ENCODE measurements at places on chromosomes 7 and 10. TPM values are rescaled to one million over a fixed set of nuclear protein-coding genes. Genes with fewer than 3 reads are reported as not detected.

DNA sequence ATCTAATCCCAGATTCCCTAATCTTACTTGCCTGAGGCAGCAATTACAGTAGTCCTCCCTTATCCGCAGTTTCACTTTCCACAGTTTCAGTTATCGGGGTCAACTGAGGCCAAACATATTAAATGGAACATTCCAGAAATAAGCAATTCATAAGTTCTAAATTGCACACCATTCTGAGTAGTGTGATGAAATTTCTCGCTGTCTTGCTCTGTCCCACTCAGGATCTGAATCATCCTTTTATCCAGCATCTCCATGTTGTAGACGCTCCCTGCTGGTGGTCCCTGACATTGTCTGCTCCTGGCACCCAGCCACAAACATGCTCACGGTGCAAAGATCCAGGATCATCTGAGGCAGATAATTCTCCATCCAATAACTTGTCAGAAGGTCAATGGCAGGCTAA, 128.7 kb upstream of the CXCL12 start:
- no peaks in the 10 kb centered on the region for H3K4me1 ChIP-seq
- no peaks in the 10 kb centered on the region for H3K36me3 ChIP-seq
- H3K27me3 ChIP-seq = no peaks in the 10 kb centered on the region

- no peaks in the 10 kb centered on the region for H3K36me3 ChIP-seq
- peaks cover 5% of the 10 kb centered on the region for H3K4me1 ChIP-seq
- no peak overlapping the region for H3K4me3 ChIP-seq
- H3K27ac ChIP-seq = no peak overlapping the region
Observed at GRCh38 chr7:26760501-26760900, 103.9 kb downstream of the SKAP2 start.

DNA sequence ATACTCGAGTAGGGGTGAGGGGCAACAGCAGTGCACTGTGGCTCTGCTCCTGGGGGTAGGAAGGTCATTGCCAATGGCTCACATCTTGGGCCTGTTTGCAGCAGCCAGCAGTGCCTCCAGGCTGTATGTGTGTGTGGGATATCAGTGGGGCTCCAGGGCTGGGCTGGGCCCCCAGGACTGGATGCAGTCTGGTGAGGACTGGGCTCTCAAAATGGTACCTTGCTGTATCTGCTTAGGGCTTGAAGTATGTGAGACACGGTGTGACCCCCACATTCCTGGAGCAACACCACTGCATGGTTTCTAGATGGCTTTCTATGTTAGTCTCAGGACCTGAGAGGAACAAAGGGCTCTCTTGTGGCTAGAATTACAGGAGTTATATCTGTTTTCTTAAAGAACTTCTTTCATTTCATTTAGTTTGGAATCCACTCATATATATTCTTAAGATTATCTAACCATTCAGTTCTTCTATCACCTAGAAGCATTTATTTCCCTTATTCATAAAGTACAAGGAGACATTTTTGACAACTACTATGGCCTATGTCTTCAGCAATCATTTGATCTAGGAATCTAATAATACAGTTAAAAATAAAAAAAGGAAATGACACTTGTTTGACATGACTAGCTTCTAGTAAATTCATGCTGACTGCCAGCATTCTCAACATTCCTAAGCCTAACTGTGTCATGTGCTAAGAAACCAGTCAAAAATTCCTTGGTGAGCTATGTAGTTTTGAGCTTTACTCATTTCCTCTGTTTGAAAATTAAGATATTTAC, 443.2 kb upstream of the SEMA3A start:
- H3K27me3 ChIP-seq = no peaks in the 10 kb centered on the region
- H3K36me3 ChIP-seq = peaks cover 7% of the 10 kb centered on the region
- no peaks in the 10 kb centered on the region for H3K4me1 ChIP-seq
- H3K27ac ChIP-seq = peak overlapping the region; percentile 67
- DNase-seq = no peak

- H3K27ac ChIP-seq = no peak overlapping the region
- H3K4me3 ChIP-seq = no peak overlapping the region
- H3K4me1 ChIP-seq = peaks cover 6% of the 10 kb centered on the region
- DNase-seq = no peak
Observed at GRCh38 chr10:3195726-3196125, 23.1 kb upstream of the PITRM1 start.

PALD1 gene
- total RNA-seq = 166 TPM

- H3K27me3 ChIP-seq = peaks cover 3% of the 10 kb centered on the region
- H3K36me3 ChIP-seq = no peaks in the 10 kb centered on the region
- no peak overlapping the region for H3K27ac ChIP-seq
- no peak for DNase-seq
- no peak overlapping the region for H3K4me3 ChIP-seq
- H3K4me1 ChIP-seq = peaks cover under 1% of the 10 kb centered on the region
Observed at GRCh38 chr7:46854958-46855473, 726.9 kb downstream of the TNS3 start.

- peak overlapping the region; percentile 59 for H3K27ac ChIP-seq
- peaks cover 28% of the 10 kb centered on the region for H3K4me1 ChIP-seq
- DNase-seq = no peak
- peak overlapping the region; percentile 2 for H3K4me3 ChIP-seq
Observed at GRCh38 chr10:13684252-13684791, 97.6 kb downstream of the PRPF18 start.

INMT gene
- total RNA-seq = 1.4 TPM

METTL27 gene
- total RNA-seq = 6.1 TPM

DNA sequence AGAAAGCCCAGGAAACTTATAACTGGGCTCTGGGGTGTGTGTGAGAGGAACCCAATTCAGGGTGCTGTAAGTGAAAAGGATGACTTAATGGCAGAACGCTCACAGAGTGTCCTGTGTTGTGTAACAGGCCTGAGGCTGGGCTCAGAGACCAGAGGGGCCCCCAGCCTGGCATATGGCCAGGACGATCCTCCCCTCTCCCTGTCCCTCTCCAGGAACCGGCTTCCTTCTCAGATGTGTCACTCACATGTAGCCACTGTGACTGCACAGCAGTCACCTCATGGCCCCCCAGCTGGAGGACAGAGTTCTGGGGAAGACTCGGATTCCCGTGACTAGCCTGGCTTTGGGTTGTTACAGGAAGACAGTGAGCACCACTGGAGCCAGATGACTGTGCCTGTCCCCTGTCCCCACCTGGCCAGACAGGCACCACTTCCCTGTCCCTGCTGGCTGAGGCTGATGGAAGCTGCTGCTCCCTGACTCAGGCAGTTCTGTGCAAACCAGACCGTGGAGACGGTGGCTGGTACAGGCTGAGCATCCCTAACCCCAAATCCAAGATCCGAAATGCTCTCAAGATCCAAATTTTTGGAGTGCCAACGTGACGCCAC, 220.5 kb downstream of the MLLT10 start:
- H3K36me3 ChIP-seq = peaks cover 3% of the 10 kb centered on the region
- H3K4me3 ChIP-seq = no peak overlapping the region
- DNase-seq = no peak
- peaks cover 8% of the 10 kb centered on the region for H3K4me1 ChIP-seq

GRCh38 chr7:142439739-142440138, 181.9 kb upstream of the PRSS58 start:
- no peak overlapping the region for H3K4me3 ChIP-seq
- no peak overlapping the region for H3K27ac ChIP-seq
- H3K27me3 ChIP-seq = peaks cover 3% of the 10 kb centered on the region
- peaks cover 34% of the 10 kb centered on the region for H3K4me1 ChIP-seq
- DNase-seq = no peak

- no peak for DNase-seq
- H3K4me1 ChIP-seq = peaks cover 45% of the 10 kb centered on the region
Observed at GRCh38 chr7:105017657-105018365, 3.8 kb downstream of the KMT2E start.

DNA sequence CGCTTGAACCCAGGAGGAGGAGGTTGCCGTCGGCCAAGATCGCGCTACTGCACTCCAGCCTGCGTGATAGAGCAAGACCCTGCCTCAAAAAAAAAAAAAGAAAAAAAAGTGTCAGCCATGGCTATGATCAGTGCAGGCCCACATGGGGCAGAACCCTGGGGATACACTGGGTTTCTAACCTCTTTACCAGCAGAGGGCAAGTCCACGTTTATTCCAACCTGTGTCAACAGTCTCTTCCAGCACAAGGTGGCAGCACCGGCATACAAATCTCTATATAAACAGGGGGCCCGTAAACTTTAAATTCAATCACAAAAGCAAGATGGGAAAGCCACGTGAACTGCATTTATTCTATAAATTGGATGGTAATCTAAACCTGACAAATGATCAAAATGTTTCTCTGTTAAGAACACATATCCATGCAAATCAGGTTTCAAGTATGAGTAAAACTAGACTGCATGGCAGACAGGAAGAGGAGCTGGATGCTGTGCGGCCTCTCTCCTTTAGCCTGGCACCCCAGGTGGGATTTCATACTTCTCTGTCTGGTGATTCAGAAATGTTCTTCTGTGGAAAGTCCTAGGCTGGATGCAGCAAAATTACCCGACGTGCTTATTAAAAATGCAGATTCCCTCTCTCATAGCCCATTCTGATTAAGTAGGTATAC, 60.0 kb upstream of the STEAP1B start:
- H3K27me3 ChIP-seq = no peaks in the 10 kb centered on the region
- DNase-seq = peak; percentile 67
- H3K36me3 ChIP-seq = no peaks in the 10 kb centered on the region
- H3K4me1 ChIP-seq = peaks cover 45% of the 10 kb centered on the region

DNA sequence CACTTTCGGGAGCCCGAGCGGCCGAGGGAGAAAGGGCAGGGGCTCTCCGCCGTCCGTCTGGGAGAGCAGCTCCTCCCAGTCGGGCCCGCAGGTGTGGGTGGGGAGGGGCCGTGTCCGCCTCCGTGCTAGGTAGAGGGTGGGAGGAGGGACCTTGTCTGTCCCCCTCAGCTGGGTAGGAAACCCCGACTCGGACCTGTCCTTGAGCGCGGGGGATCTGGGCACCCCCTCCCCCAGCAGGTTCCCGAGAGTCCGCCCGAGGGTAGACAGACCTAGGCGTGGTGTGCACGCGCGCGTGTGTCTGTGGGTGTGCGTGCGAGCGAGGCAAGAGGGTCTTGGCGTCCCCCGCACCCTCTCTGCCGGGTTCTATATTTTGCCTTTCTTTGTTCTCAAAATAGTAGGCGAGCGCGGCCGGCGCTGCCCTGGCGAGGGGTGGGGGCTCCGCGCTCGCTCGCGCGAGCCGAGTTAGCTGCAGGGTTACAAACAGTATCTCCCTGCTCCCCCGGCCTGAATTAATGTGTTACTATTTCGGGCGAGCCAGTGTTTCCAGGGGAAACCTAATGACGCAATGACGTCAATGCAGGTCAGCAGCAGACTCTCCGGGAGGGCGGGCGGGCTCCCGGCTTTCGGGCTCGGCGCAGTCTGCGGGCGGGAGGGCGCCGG, 73.9 kb upstream of the LEP start:
- peaks cover 41% of the 10 kb centered on the region for H3K27me3 ChIP-seq
- no peak overlapping the region for H3K4me3 ChIP-seq
- peaks cover 9% of the 10 kb centered on the region for H3K4me1 ChIP-seq
- no peak overlapping the region for H3K27ac ChIP-seq
- H3K36me3 ChIP-seq = peaks cover 4% of the 10 kb centered on the region

WEE2 gene
- 0.33 TPM for total RNA-seq

- H3K27me3 ChIP-seq = no peaks in the 10 kb centered on the region
- no peak overlapping the region for H3K4me3 ChIP-seq
- no peak for DNase-seq
- H3K27ac ChIP-seq = no peak overlapping the region
Observed at GRCh38 chr10:23391821-23392220, 47.1 kb upstream of the OTUD1 start.

- no peak overlapping the region for H3K4me3 ChIP-seq
- H3K27me3 ChIP-seq = no peaks in the 10 kb centered on the region
- no peak overlapping the region for H3K27ac ChIP-seq
- DNase-seq = no peak
- H3K36me3 ChIP-seq = no peaks in the 10 kb centered on the region
Observed at GRCh38 chr10:36114141-36114540, 472.0 kb upstream of the FZD8 start.

HERC4 gene
- total RNA-seq = 53.4 TPM

DNA sequence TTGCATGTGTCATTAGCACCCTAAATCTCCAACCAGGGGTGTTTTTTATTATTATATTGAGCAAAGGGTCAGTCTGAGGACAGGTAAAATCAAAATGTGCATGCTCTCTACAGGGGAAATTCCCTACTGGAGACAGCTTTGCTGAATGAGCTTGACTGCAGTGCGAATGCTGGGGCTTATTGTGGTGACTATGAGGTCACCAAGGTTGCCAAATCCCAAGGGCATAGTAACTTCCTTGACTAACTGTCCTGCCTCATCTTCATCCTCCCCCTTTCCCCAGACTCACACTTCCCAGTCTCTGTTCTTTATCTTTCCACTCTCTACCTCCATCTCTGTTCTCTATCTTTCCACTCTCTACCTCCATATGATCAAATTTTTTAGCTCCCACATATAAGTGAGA, 22.9 kb upstream of the AOC1 start:
- DNase-seq = no peak
- H3K27ac ChIP-seq = no peak overlapping the region

DNA sequence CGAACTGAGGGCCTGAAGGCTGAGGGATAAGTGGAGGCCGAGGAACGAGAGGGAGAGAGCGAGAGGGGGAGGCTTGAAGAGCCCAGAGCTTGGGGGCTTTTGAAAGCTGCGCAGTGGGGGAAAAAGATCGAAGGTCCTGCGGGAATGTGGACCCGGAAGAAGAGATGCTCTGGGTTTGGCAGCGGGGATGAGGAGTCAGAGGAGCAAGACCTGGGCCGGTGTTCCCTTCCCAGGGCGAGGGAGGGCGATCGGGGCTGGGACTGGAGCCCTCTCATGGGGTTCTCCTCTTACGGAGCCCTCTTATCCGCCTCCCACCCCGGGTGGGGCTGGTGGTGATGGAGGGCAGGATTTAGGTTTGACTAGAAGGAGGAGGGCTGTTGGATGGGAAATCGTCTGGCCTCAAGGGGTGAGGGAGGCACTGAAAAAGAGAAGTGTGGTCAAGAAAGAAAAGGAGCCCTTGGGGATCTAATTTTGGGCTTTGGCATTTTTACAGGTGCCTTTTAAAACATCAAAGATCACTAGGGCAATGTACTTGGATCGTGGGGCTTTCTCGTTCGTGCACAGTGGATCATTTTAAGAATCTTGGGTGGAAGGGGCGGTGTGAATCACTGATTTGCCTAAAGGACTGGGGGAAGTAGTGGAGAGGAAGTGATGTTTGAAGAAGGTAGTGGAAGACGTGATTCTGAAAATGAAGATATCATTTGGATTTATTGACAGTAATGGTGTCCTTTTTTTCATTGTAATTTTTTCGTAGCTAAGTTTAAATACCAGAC, 637 bp downstream of the SAMD8 start:
- peak overlapping the region; percentile 93 for H3K4me3 ChIP-seq
- H3K4me1 ChIP-seq = peaks cover 22% of the 10 kb centered on the region

UTF1 gene
- 0.38 TPM for total RNA-seq

IKZF1 gene
- 3.1 TPM for total RNA-seq

GRCh38 chr7:127731431-127732080, 79.6 kb downstream of the SND1 start:
- no peak for DNase-seq
- H3K27ac ChIP-seq = peak overlapping the region; percentile 61
- peaks cover 3% of the 10 kb centered on the region for H3K27me3 ChIP-seq
- peaks cover 50% of the 10 kb centered on the region for H3K4me1 ChIP-seq
- H3K4me3 ChIP-seq = peak overlapping the region; percentile 60

- H3K4me3 ChIP-seq = no peak overlapping the region
- no peak overlapping the region for H3K27ac ChIP-seq
- no peak for DNase-seq
- H3K36me3 ChIP-seq = no peaks in the 10 kb centered on the region
- H3K4me1 ChIP-seq = peaks cover 9% of the 10 kb centered on the region
Observed at GRCh38 chr7:114656466-114656865, 241.9 kb downstream of the FOXP2 start.

SFTPD gene
- total RNA-seq = 0.31 TPM

- no peak overlapping the region for H3K4me3 ChIP-seq
- no peaks in the 10 kb centered on the region for H3K4me1 ChIP-seq
- H3K27ac ChIP-seq = no peak overlapping the region
- H3K27me3 ChIP-seq = no peaks in the 10 kb centered on the region
- no peak for DNase-seq
Observed at GRCh38 chr10:32795598-32796183, 162.3 kb downstream of the ITGB1 start.

All from endothelial cell (in vitro differentiated cells).